Calu3 (cell line): ENCODE measurements at places on chromosomes 6 and 20. TPM values are rescaled to one million over a fixed set of nuclear protein-coding genes. Genes with fewer than 3 reads are reported as not detected.

- no peak for DNase-seq
Observed at GRCh38 chr20:20192366-20192765, 140.0 kb downstream of the CFAP61 start.

The TUBB2B gene
- total RNA-seq = 2.5 and 3.0 TPM in 2 replicates

The CTCFL gene
- not detected in 2 replicates for total RNA-seq

The UNC5CL gene
- 10.6 and 15.9 TPM in 2 replicates for total RNA-seq

DNA sequence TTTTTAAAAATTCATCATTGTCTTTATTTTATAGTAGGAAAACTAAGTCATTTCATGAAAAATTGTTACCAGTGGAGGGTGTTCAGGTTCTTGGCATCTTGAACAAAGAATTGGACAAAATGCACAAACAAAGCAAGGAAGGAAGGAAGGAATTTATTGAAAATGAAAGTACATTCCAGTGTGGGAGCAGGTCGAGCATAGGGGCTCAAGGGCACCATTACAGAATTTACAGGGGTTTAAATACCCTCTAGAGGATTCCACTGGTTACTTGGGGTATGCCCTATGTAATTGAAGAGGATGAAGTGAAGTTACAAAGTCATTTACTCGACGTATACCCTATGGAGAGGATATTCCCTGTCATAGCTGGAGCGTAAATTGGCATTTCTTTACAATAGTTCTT is 37.4 kb upstream of the HDAC2 start:
- DNase-seq = no peak

GRCh38 chr20:41169791-41170351 is 32.5 kb downstream of the PLCG1 start:
- no peak for DNase-seq

DNA sequence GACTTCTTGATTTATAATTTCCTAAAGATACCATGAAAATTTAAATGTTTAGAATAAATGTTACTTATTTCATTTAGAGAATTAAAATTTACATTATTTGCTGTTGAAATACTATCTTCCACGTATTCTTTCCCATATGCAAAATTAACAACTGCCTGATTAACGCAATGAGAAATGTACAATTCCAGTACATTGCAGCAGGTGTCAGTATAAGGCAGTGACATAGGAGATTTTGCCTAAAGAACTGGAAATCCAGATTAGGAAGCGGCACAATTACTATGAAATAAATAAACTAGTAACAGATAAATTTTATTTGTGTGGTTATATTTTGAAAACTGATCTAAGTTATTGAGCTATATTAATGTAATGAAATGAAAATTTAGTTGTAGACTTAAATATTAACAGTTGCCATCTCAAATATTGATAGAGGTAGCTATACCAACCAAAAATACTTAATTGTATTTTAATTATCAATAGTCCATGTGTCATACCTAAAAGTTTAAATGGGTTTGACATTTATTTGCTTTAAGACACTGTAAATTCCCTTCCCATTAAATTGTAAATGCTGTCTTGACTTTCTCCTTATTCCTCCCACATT is 300.2 kb downstream of the UTRN start:
- peak; percentile 9 for DNase-seq

The TINAG gene
- 12.6 and 17.4 TPM in 2 replicates for total RNA-seq

DNA sequence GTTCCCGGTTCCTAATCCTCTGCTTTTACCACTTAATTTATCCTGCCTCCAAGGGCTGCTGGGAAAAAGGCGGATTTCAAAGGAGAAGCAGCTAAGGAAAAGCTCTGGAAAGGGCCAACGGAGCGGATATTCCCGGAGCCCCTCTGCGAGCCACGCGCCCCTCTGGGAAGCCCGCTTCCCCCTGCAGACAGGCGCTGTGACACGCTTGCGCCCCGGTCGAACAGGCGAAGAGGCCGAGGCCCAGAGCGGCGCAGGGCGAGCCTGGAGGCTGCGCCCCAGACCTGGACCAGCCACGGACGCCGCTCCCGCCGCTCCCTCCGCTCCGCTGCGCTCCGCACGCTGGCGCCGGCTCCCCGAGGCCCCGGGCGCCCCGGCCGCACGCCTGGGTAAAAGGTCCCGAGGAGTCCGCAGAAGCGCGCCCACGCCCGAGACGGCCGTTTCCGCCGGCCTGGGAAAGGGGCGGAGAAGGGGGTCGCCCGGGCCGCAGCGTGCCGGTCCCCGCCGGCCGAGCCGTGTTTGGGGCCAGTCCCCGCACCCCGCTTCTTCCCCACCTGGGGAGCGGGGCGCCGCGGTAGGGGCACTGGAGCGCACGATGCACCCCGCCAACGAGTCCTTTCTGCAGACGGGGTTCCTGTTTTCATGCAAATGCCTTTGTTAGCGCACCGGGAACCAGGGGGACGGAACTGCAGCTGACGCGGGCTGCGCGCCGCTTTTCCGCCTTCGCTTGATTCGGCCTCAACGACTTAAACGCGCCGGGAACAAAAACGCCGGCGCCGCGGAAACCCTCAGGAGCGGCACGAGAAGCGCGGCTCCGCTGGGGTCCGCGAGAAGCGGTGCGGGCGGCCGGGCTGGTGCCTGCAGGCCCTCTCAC is 91.9 kb upstream of the SIRPA start:
- no peak for DNase-seq

DNA sequence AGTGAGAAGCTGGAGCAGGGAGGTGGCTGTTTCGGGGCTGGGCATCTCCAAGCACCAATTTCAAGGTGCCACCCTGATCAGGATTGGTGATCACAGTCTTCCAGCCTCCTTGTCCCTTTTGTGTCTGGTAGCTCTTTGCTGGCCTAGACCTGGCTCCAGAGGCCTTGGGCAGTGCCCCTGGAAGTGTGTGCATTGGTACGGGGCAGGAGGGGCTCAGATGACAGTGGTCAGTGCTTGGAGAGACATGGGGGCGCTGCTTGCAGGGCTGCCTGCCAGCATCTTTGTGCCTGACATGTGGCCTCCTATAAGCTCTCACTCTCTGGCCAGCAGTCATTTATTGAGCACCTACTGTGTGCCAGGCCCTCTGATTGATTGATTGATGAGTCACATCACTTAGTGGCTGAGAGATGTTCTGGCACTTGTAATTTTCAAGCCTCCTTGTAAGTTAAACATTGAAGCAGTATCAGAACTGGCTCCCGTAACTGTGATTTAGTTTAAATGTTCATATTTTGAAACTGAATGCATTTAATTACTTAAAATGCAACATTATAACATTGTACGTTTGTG is 61.7 kb downstream of the BCAS4 start:
- DNase-seq = no peak

- DNase-seq = no peak
Observed at GRCh38 chr6:167338541-167339117, 13.7 kb downstream of the TTLL2 start.

DNA sequence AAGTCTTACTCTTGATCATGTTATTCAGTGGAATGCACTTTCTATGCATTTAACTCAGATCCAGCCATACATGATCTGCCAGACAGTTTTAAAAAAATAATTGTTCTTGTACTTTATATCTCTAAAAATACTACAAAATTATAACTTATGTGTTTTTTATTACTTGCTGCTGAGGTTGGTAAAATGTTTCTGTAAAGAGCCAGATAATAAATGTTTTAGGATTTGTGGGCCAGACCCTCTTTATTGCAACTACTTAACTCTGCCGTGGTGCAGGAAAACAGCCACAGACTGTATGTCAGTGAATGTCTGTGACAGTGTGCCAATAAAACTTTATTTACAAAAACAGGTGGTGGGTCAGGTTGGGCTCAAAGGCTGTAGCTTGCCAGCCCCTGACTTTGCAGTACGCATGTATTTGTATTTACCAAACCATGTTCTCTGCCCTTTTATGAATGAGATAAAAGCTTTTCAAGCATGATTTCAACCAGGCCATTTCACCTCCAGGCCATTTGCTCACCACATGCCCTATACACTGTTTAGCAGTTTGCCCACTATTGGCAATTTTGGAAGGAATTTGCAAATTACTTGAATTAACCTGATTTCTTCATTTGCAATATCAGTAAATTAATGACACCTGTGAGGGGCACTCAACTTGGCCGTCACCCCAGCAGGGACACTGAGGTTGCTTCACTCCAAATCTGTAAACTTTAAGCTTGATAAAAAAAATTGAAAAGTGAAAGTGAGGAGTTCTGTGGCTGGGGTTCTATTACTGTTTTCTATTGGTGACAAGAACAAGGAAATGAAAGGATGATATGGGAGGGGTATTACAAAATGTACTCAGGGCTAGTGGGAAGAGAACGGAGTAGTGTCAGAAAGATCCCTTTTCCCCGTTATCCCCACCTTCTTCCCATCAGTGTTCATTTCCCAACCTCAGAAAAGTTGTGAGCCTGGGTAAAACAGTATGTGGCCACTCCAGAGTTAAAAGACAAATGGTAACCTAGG is 133.4 kb downstream of the CEBPB start:
- DNase-seq = no peak

The HCRTR2 gene
- not detected in 2 replicates for total RNA-seq

The VGLL2 gene
- not detected in 2 replicates for total RNA-seq

GRCh38 chr6:42236682-42237473 is 19.2 kb upstream of the MRPS10 start:
- no peak for DNase-seq

- DNase-seq = no peak
Observed at GRCh38 chr20:47605673-47606413, 104.2 kb downstream of the NCOA3 start.

DNA sequence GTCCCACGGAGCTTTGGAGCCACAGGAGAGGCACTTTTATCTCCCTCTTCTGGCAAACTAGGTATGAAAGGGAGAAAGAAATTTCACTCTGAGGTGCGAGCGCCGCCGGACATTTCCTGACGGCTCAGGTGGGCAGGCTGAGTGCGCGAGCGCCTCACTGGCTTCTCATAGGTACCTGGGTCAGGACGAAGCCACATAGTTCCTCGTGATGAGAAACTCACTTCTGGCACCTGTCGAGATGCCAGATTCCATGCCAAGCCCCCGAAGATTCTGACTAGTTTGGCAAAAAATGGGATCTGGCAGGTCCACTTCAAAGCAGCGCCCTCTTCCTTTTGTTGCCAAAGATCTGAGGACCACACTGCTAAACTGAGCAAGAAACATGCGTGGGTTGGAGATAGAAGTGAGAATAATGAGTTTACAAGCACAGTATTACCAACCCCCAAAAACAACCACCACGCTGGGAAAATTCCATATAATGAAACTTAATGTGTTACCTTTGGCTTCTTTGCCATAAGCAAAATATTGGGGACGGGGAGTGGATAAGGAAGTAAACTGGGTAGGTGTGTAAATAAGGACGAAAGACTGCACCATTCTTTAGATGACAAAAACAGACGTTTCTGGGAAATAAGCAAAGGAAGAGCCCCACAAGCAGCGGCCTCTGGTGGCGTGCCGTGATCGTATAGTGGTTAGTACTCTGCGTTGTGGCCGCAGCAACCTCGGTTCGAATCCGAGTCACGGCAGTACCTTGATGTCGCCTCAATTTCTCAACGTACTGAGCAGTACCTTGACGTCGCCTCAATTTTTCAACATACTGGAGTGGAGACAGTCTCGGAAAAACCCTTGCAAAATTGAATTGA is 89.8 kb upstream of the PRSS16 start:
- peak; percentile 79 for DNase-seq

GRCh38 chr20:37702403-37703034 is 8.7 kb downstream of the CTNNBL1 start:
- no peak for DNase-seq

DNA sequence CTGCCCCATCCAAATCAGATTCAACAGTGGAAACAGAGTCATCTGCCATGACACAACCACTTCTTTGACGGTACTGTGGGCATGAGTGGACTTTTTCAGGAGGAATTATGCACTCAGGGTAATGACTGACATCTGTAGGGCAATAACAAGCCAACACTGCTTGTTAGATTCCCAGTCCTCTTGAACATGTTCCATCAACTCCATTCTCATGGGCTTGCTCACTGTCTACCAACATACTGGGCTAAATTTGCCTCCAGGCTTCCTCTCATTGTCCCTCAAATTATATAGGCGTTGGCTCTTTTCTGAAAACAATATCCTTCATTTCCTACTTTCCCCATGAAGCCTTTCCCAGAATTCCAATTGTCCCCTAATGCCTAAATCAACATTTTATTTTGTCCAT is 43.1 kb downstream of the ANKEF1 start:
- DNase-seq = no peak

GRCh38 chr6:167794161-167795157 is 32.3 kb upstream of the AFDN start:
- no peak for DNase-seq

DNA sequence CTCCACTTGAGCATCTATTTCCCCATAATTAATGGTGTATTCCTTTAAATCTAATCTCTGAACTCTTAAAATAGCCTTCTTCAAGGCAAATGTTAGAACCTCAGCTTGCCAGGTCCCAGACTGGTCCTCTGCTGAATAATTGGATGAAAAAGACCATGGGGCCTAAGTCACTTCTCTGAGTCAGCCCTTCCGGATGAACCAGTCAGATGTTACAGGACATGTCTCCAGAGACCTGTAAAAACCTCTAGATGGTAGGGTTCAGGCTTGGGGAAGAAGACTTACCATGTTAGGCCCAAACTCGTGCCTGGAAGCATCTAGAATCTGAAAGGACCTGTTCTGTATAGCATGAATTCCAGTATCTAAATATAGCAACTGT is 97.3 kb downstream of the CDKAL1 start:
- no peak for DNase-seq

The BEND6 gene
- 1.3 and 1.8 TPM in 2 replicates for total RNA-seq

DNA sequence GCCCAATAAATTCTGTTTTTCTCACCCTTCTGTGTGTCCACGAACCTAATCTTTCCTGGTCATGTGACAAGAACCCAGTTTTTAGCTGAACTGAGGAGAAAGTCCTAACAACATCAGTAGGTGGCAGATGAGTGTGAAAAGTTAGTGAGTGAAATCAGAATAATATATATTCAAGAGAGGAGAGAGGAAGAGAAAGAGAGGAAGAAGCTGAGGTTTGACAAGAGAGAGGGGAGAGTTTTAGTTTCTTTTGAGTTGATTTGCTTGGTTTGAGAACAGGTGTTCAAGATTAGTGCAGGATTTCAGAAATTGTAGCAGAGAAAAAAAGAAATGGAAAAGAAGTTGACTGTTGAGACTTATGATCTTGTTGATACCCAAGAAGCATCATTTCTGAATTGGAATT is 930.5 kb upstream of the FLRT3 start:
- DNase-seq = no peak

DNA sequence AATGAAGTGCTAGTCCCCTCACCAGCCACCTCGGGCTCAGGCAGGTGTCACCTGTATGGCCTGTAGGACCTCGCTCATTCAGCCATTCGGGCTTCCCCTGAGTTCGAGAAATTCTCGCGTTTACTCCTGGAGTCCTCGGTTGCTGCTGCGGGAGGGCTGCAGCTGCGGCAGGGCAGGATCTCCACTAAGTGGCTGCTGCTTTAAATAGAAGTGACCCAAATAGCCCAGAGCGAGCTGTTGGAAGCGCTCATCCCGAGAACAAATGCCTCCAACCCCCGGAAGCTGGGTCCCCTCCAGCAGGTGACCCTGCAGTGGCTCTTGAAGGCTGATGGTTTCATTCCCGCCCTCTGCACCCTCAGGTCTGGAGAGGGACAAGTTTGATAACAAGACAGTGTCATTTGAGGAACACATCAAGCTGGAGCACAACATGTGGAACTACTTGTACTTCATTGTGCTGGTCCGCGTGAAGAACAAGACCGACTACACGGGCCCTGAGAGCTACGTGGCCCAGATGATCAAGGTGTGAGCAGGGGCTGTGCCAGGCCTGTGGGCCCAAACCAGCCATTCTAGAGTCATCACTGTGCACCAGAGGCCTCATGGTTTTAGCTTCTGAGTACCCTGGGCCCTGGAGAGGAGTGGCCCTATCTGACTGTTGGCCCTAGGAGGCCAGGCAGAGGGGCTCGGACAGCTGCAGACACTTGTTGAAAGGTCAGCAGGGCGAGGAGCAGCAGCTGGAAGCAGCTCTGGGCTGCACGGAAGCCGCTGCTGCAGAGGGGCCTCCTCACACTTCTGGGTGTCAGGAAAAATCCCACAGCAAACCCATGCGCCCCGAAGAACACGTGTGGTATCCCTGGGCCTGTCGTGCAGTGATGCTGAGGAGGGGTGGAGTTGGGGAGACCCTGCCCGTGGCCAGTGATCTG is 18.1 kb downstream of the UQCC2 start:
- DNase-seq = no peak
